Activated CD4-positive, alpha-beta T cell treated with anti-CD3 and anti-CD28 coated beads for 24 hours (primary cell): ENCODE measurements at places on chromosomes 7 and 10.

DNA sequence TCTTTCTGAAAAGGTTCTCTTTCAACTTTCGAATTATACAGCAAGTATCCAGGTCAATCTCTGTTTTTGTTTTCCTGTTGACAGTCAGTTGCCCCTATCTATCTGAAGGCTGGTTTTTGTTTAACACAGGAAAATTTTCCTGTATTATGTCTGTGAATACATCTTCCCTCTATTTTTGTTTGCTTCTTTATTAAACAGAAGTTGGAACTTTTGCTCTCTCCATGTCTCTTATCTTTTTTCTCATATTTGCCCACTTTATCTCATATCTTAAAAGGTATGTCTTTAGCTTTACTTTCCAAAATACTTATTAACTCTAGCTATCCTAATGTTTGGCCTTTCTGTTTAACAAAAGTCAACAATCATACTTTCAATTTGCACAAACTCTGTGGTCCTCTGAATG is 95.0 kb downstream of the BRAF start:
- DNase-seq = no peak

- no peak for DNase-seq
Measured at GRCh38 chr10:122495406-122496340, 34.3 kb downstream of the HTRA1 start.

DNA sequence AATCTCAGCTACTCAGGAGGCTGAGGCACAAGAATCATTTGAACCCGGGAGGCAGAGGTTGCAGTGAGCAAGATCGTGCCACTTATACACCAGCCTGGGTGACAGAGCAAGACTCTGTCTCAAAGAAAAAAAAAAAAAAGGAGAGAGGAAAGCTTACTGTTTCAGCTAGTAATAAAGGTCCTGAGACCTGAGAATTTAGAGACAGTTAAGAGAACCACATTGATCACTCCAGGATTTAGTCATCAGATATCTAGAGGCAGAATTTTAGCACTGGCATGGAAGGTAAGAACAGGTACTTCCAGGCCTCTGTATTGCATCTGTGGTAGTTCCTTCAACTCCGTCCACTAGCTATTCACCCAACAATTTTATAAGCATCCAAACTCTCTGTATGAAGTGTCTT is 7.8 kb downstream of the COG5 start:
- no peak for DNase-seq

GRCh38 chr10:107144490-107144889 is 20.0 kb downstream of the SORCS1 start:
- DNase-seq = no peak

GRCh38 chr10:107264742-107265141 is 100.2 kb upstream of the SORCS1 start:
- DNase-seq = no peak

- no peak for DNase-seq
Measured at GRCh38 chr7:92589056-92589455, 1.1 kb downstream of the FAM133B start.

DNA sequence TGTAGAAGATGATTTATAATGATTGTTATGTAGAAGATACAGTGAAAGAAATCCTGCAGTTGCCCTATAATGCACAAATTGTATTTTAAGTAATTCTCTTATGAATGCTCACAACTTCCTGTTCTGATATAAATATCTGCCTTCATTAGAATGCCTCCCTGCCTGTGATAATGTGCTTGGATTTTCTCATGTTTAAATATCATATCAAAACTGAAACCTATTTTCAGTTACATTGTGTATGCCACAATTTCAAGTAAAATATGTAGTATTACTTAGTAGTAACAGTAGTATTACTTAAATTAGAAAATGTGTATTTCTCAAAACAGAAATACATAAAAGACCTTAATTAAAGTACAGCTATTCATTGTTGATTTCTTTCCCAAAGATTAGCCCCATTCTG is 41.1 kb upstream of the TFEC start:
- DNase-seq = no peak

DNA sequence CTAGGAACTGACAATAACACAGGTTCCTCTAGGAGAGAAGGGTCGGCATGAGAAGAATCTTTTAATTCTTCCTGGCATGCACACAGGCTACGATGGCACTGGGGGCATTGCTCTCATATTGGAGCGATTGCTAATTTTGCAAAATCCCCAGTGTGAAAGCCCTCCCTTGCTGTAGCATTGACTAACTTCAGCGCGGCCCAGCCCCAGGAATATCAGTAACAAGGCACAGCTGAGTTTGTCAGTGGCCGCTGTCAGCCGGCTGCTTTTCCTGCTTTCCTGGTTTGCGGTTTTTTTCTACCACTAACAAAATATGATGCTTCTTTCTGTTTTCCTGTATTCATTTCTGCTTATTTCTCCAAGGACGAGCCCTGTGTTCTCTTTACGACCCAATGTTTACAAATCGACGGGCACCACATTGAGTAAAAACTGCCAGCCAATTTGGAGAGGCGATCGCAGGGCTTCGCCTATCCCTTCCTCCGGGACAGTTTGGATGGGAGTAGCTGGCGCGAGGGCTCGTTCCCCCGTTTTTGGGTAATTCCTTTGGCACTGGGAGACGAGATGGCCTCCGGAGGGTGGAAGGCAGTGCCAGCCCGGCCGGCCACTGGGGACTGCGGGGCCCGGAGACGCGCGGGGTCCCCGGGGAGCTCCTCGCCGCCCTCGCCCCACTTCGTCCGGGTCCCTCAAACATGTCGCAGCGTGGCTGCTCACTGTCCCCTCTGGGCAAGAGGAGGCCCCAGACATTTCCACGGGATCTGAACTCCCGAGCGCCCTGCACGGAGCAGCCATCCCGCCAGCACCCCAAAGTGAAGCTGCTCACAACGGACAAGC is 967 bp downstream of the ADARB2 start:
- DNase-seq = no peak

GRCh38 chr10:101615525-101616116 is 27.5 kb downstream of the DPCD start:
- DNase-seq = no peak

DNA sequence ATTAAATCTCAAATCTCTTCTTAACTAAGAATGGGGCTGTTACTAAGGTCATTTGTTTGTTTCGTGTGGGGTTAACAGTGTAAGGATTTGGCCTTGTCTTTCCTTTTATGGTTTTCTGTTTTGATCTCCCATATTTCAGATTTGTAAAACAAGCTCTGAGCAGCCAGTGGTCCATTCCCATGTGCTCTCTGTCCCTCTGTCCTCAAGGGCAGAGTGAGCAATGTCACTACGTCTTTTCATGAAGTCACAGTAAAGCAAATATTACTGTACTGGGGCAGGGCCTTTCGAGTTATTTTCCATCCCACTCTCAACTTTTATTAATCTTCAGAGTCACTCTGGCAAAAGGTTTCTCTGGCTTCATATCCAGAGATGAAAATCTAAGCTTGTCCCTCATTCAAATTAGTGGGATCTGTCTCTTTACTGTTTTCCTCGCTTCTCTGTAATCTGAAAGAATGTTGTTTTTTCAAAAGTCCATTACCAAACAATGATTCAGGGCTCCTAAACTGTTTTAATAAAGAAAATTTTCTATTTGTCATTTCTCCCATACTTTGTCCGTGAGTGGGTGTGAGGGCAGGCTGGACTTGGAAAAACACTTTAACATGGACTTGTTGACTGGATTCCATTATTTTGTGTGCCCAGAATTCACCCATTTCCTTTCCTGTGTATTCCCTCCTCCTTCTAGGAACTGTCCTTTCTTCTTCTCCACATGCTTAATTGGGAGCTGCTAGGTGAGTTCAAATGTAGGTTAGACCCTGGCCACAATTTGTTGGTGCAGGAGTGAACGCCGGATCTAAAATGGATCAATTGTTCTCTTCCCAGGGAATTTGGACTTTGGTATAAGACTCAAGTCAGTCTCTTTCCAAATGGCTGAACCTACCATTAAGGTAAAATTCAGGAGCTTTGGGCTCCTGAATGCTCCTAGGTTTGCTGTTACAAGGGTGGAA is 42.1 kb upstream of the NAMPT start:
- no peak for DNase-seq

DNA sequence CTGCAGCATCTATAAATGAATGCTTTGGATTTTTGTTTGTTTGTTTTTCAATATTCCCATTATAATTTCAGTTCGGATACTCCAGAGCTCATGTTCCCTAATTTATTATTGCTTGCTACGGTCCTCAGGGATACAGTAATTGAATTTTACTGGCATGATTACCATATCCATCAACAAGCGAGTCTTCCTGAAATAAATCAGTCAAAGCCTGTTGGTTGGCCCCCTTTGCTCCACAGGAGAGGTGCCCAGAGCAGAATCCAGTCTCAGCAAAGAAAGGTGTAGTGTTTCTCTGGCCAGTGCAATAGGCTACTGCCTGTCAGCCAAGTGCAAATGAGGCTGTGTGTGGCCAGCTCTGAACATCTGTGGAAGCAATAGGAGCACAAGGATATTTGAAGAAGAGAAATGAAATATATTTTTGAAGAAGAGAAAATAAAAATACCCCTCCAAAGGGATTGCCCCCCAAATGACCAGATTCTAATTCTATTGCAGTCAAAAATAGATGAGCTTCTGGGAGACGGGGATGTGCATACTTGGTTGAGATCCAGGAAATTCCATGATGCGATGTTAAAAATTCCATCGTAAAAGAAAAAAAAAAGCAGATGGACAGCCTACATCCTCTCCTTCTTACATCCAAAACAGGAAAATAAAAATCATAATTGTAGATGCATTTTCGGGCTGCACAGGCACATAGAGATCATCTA is 18.1 kb downstream of the TRIL start:
- DNase-seq = no peak

DNA sequence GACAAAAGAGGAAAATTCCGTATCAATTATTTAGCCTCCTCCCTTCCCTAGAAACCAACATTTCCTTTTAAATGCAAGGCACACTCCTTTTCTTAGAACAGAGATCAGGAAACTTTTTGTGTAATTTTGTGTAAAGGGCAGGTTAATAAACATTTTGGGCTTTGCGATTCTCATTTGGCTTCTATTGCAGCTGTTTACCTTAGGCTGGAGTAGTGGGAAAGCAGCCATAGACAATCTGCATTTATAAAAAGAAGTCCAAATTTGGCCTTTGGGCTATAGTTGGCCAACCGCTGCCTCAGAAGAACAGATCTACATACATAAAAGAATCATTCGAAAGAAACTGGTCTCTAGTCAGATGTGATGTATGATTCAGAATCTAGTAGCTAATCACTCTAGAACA is 35.3 kb downstream of the NAMPT start:
- no peak for DNase-seq
